Stimulated activated CD8-positive, alpha-beta memory T cell treated with anti-CD3 and anti-CD28 coated beads, Interleukin-4, amount 100 ng/mL, for 4 hours (primary cell): ENCODE measurements at places on chromosomes 1 and 21.

DNA sequence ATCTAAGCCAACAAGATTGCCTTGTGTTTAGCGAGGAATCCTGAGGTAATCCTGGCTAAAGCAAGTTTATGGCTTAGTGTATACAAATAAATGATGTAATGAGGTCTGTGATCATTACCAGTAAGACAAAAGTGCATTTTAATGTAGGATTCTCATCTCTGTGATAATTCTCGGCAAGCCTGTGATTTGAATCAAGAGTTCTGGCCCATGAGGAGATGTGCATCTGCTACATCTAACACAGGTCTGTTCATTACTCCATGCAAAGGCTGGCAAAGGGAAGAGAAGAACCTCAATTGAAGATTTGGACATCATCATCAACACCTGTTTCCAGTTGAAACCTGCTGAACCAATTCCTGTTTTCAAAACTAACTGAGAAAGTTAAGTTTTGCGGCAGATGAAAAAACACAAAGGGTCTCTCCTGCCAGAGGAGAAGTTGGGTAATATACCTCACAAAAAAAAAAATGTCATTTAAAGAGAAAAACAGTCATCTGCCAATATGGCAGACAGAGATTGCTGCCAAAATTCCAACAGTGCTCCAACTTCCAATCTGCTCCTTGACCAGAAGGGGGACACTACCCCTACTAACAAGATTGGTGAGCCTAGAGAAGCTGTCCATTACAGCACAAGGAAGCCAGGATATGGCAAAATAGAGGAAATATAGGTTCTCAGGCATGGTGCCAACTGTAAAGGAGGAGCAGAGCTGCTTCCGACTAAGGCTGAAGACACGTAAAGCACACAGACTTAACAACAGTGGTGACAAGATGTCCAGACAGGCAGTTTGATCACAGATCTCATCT, 453.7 kb downstream of the TTLL7 start:
- DNase-seq, result no peak

DNA sequence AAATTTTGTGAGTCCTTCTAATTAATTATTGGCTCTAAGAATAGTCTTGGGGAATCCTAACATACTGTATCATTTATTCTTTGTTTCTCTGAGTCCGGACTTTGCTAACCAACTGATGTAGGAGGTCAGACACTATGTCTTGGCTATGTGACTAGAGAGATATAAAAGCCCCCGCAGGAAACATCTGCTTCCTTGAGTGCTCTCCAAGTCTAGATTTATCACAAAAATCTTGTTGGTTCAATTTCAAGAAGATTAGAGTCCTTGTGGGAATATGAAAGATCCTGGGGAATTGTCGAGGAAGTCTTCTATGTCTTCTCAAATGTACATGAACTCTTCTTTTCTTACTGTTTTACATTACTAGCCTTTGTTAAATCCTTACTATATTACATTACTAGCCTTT, 1712.5 kb downstream of the NCAM2 start:
- no peak for DNase-seq

GRCh38 chr1:233972951-233973635, 68.6 kb downstream of the SLC35F3 start:
- DNase-seq, result no peak

DNA sequence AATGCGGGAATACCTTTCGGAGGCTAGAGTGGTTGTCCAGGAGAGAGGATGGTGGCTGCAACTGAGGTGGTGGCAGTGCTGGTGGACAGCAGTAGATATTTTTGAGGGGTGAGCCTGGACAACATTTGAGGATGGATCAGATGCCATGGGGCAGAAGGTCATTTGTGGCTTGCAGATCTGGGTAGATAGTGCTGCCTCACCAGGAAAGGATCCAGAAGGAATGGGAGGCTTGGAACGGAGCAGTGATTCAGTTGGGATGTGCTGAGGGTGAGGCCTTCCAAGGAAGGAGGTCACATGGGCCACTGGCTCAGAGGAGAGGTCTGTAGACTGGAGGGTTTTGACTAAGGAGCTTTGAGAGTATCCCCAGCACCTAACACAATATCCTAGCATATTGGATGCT, 110.8 kb upstream of the KAZN start:
- no peak for DNase-seq

- DNase-seq, result no peak
Measured at GRCh38 chr1:20903437-20903836, 116.3 kb upstream of the HP1BP3 start.

DNA sequence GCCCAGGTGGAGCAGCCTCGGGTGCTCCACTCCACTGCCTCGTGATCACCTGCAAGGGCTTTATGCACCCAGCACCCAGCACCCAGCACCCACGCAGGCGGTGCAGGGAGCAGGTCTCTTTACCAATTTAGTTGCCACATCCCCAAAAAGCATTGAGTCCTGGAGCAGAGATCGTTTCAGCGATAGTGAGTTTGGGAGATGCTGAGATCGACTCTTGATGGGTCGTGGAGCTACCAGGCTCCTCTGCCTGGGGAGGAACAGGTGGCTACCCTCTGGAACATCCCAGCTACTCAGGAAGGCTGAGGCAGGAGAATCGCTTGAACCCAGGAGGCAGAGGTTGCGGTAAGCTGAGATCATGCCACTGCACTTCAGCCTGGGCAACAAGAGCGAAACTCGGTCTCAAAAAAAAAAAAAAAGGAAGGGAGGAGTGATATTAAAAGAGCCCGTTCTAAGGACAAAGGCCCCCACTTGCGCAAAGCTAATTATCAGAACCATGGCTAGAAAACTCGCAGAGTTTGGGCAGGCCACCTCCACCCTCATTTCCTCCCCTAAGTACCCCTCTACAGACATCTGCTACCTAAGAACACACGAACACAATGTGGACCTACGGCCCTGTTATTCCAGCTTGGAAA, 106.5 kb upstream of the SLC45A1 start:
- DNase-seq, result no peak

- DNase-seq, result no peak
Measured at GRCh38 chr1:119260506-119260905, 108.1 kb upstream of the HAO2 start.

- DNase-seq, result no peak
Measured at GRCh38 chr1:222167896-222168295, 380.0 kb downstream of the HHIPL2 start.

- no peak for DNase-seq
Measured at GRCh38 chr1:8259498-8260290, 58.2 kb upstream of the SLC45A1 start.
